ENCODE measurements at places on chromosomes 7 and 10.

- DNase-seq = peak; percentile 87
These were observed at the start of gene BMS1 for GRCh38 chr10:42782446-42783180. TSS of gene BMS1 (plus strand) at chr10:42782795. CDS start at chr10:42784395, 1,600 bp downstream.

DNA sequence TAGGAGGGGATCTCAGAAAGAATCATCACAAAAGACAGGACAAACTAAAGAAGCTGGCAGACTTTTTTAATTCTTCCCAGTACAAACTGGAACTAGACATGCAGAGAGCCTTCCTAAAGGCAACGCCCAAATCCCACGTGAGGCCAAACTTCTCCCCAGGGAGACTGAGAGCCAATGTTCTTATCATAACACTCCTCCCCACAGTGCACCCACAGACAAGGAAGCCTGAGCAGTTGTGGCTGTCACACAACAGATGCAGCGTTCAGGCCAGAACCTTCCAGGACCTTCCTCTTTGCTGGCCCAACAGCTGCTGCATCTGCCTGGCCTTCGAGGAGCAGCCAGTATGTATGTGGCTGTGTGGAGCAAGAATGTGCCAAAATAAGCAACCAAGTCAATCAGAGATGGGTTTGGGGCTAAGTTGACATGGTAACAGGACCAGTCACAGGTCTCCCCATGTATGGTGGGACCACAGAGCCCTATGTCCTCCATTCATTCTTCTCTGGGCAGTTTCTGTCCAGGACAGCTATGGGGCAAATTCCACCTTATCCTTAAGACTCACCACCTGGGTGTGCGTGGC, 34.9 kb downstream of the SRPK2 start:
- DNase-seq = no peak

GRCh38 chr7:142804728-142805207, 34.0 kb downstream of the PRSS2 start:
- no peak for DNase-seq

- no peak for DNase-seq
These were observed 959 bp upstream of the ATRNL1 start for GRCh38 chr10:115092258-115092554.

DNA sequence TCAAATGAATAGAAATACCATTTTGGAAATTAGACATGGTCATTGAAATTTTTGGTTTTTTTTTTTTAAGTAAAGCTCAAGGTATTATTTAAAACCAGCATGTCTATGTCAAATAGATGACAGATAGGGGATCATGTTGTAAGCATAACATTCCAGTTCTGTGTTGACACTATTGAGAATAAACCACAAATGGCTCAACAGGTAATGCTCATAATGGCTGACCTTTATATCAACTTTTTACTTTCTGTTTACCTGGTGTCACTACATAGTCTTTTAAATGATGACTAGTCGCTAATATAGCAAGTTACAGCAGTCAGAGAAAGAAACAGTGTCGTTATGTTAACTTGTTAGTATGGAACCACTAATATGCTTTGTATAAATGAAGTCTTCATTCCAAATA, 616.0 kb downstream of the GATA3 start:
- no peak for DNase-seq

DNA sequence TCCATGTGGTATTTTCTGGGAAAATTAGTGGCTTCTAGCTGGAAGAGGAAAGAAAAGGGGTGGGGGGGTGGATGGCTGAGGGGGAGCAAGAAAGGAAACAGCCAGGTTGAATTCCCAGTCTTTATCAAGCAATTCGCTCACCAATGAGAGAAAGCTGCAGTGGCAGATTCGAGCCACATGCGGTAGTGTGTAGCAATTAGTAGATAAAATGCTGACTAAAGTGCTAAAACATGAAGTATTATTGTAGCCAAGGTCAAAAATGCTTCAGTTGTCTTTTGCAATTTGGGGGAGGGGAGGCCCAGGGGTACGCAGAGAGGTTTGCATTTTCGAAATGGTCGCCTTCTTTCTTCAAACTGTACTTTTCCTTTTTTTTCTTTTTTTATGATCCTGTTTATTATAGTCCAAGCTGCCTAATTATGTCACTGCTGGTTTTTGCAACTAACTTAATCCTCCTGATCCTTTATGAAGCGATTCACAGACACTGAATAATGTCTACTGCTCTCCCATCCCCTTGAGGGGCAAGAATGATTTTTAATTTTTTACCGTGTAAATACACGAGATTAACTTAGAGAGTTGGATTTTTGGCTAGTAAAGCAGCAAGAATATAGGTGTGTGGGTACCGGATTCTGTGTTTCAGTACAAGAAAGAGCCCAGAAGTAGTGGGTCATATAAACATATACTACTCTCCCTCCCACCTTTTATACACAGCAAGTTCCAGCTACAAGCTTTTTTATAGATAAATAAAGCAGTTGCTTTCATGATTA, 3.6 kb upstream of the ARID5B start:
- no peak for DNase-seq

GRCh38 chr7:69934144-69934903, 336.0 kb downstream of the AUTS2 start:
- DNase-seq = no peak

GRCh38 chr10:8180360-8181109, 126.0 kb downstream of the GATA3 start:
- no peak for DNase-seq

GRCh38 chr10:101767600-101767945, 8.3 kb downstream of the FGF8 start:
- no peak for DNase-seq

- no peak for DNase-seq
These were observed 57.6 kb downstream of the CFAP46 start for GRCh38 chr10:132884691-132885271.

GRCh38 chr7:81533426-81533825, 236.4 kb downstream of the HGF start:
- DNase-seq = no peak

DNA sequence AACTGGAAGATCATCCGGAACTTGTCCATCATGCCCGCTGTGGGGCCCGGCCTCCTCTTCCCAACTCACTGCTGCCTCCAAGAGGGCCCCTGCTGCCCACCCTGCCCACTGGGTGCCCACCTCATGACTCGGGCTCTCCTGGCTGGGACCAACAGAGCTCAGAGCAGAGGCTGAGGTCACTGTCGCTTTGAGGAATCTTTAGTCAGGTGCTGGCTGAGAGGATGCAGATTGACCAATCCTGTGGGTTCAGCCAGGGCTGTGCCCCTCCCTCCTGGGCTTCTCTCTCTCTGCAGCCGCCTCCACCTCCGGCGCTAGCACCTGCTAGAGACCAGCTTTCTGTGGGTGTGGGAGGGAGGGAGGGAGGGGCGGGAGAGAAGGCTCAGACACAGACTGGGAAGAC, at the start of gene CALHM1:
TSS of gene CALHM1 (minus strand) at position 181 of the 400 bp plus-strand sequence. CDS start at position 32, 149 bp downstream.
- DNase-seq = no peak
